ENCODE measurements at places on chromosomes 11 and 22. TPM values are rescaled to one million over a fixed set of nuclear protein-coding genes. Genes with fewer than 3 reads are reported as not detected.

DNA sequence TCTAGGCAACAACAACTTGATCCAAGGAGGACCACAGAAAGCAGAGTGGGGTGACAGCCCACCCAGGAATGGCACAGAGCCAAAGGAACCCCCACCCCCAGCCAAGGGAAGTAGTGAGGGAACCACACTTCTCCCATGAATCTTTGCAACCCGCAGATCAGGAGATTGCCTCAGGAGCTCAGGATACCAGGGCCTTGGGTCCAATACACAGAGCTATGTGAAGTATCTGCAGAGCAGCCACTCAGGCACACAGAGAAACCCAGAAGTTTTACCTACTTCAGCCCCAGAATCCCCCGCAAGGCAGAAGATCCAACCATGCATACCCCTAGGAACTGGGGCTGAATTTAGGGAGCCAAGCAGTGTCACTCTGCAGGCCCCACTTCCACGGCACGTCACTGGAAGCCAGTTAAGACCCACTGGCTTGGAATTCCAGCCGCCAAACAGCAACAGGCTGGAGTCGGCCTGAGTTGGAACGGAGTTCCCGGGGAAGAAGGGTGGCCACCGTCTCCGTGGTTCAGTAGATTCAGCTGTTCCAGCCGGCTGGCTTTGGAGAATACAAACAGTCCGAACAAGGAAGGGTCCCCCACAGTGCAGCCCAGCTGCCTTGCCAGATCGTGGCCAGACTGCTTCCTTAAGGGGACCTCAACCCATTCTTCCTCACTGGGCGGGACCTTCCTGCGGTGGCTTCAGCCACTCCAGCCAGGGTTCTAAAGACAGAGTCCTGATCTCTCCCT lies 174.1 kb downstream of the TTC28 start:
- no peak for DNase-seq

DNA sequence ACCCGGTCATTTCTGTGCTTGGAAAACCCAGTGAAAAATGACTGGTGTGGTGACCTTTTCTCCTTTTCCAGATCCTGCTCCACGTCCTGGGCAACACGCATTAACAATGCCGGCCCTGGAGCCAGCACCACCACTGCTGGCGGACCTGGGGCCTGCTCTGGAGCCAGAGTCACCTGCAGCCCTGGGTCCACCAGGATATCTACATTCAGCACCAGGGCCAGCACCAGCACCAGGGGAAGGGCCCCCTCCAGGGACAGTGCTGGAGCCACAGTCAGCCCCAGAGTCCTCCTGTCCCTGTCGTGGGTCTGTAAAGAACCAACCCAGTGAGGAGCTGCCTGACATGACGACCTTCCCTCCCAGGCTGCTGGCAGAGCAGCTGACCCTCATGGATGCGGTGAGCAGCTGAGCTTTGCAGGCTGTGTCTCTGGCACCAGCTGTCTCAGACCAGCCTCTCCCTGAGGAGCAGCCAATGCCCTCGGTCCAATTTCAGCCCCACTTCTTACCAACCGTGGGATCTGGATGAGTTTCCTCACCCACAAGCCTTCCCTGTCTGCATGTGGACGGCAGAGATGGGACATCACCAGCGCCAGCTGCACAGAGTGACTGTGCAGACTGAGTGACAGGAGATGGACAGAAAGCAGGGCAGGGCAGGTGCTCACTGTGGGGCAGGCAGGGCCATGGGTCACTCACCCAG lies 1.9 kb downstream of the RGL4 start:
- DNase-seq = no peak

GRCh38 chr11:128482512-128483191 lies 104.7 kb downstream of the ETS1 start:
- peak; percentile 95 for DNase-seq

- DNase-seq = no peak
Measured at GRCh38 chr11:75182664-75183063, 31.8 kb downstream of the SLCO2B1 start.

- DNase-seq = no peak
Measured at GRCh38 chr22:49518436-49518970, 309.2 kb downstream of the BRD1 start.

DNA sequence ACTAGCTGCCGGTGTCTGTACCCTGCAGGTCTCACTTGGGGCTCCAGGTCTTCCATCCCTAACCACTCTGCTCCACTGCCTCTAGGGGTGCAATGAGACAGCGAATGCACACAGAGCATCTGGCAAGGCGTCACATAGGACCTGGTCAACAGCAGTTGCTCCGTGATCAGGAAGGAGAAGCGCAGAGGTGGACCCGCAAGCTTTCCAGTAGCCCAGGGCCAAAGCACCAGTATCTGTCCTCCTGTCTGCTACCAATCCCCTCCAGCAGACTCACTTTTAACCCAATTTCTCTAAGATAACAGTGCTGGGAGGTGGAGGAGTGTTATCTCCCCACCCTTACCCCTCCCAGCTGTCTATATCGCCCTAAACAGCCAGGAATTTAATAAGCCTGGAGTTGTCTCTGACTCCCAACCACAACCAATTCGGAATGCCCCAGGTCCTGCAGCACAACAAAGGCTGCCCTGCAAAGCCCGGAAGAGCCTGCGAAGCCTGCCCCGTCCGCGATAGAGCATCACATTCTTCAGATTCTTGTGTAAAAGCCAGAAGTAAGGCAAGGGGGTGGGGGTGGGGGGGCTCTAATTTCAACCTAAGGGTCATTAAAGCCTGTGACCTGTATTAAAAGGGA lies 19.3 kb downstream of the MYH9 start:
- DNase-seq = peak; percentile 79

DNA sequence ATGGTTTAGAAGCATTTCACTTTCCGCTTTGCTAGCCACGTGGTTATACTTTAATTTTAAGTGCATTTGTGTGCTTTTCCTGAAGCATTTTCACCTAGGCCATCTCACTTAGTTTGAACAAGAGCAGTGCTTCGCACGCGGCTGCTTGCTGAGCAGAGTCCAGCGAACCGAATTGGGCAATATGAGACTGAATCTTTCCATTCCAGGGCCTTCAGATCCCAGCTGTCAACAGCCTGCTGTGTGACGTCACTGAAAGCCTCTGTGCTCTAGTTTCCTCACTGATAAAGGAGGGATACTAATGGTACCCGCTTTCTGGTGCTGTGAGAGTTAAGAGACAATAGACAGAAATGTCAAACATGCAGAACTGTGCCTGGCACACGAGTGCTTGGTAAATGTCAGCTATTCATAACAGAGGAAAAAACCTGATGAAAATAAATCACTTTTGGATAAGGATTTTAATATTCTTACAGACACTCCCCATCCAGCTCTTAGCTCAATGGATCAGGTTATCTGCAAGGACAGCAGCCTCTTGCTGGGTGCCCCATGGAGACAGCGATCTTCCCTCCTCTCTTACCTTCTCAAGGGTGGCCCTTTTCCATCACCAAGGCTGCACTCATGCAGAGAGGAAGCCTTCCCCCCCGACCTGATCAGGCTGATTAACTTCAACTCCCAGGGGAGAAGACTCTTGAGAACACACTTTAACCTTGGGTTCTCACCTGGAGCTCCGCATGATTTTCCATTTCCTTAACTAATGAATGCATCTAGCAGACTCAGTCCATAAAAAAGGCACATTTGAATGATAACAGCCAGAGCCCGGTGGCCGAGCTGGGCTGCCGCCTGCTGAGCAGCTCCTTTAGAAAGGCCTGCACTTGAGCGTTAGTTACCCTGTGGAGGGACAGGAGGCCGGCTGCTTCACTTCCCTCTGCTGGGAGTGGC lies 3.5 kb upstream of the GLB1L3 start:
- DNase-seq = peak; percentile 66

DNA sequence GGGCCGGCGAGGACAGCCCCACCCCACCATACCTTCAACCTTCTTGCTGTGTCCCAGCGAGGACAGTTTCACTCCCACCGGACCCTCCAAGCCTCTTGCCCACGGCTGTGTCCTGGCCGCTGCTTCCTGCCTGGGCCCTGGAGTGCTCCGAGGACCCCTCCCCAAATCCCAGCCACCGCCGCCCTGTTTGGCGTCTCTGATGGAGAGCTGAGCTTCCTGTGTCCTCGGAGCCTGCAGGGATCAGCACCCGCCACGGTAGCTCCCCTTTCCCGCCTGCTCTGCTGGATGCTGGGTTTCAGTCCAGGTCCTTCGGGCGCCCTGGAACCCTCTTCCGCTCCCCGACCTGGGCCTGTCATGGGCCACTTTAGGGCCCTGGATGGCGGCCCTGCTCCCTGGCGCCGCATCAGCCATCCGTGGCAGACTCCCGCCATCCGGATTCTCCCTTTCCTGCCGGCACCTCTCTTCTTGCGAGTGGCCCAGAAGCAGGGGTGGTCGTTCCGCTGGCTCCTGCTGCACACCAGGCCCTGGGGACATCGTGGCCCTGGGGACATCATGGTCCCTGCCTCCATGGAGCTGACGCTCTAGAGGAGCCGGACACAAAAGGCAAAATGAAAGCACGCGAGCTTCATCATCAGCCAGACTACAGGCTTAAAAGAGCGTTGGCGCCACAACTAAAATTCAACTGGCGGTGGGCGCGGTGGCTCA lies 34.3 kb upstream of the GAL start:
- no peak for DNase-seq

DNA sequence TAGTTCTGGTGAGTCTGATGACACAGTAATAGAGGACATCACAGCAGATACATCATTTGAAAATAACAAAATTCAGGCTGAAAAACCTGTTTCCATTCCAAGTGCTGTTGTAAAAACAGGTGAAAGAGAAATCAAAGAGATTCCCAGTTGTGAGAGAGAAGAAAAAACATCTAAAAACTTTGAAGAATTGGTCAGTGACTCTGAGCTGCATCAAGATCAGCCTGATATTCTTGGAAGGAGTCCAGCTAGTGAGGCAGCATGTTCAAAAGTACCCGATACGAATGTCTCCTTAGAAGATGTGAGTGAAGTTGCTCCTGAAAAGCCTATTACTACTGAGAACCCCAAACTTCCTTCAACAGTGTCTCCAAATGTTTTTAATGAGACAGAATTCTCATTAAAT lies 38.7 kb downstream of the RTN3 start:
- DNase-seq = no peak

- DNase-seq = peak; percentile 68
Measured at GRCh38 chr11:117259417-117259816, 26.9 kb downstream of the RNF214 start.

DNA sequence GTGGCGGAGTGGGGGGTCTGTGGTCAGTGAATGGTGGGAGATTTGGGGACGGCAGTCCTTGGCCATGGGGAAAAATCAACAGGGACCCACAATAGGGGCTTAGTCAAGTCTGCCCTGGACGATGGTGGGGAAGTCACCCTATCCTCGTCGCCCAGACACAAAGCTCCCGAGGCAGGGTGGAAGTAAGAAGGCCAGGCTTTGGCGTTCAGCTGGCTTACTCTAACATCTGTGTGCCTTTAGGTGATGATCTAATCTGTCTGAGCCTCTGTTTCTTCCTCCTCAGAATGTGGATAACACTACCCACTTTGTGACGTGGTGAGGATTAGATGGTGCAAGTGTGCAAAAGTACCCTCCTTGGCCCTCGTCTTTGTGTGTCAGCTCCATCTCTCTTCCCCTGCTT lies 192.2 kb downstream of the ST3GAL4 start:
- no peak for DNase-seq

GRCh38 chr11:122601141-122602125 lies 54.1 kb upstream of the UBASH3B start:
- peak; percentile 81 for DNase-seq

GRCh38 chr11:100640071-100640470 lies 47.0 kb upstream of the ARHGAP42 start:
- DNase-seq = no peak

DNA sequence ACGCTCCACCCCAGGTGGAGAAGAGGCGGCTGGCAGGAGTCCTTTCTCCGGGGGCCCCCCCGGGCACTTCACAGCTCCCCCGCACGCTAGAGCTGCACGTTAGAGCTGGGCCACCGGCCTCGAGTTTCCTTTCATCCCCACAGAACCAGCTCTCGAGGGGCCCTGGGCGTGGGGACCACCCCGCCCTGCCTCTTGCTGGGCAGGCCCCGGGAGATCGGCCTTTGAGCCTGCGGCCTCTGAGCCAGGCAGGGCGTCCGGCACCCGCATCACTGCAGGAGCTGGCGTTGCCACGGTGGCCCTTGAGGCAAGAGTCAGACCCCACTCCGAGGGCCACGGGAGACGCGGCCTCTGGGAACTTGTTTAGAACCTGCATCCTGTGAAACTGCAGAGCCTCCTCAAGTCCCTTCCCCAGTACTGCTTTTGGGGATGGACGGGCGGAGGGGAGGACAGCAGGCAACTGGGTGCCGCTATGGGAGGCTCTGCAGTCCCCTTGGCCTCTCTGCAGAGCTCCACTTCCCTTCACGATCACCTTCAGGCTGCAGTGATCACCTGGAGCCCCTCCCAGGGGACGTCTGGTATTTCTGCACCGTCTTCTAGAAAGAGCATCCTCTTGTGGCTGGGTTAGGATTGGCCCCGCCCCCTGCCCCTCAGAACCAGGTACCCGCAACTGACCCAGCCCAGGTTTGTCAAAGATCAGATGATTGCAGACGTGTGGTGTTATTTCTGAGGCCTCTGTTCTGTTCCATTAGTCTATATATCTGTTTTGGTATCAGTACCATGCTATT lies 13.9 kb upstream of the GAL start:
- DNase-seq = no peak

DNA sequence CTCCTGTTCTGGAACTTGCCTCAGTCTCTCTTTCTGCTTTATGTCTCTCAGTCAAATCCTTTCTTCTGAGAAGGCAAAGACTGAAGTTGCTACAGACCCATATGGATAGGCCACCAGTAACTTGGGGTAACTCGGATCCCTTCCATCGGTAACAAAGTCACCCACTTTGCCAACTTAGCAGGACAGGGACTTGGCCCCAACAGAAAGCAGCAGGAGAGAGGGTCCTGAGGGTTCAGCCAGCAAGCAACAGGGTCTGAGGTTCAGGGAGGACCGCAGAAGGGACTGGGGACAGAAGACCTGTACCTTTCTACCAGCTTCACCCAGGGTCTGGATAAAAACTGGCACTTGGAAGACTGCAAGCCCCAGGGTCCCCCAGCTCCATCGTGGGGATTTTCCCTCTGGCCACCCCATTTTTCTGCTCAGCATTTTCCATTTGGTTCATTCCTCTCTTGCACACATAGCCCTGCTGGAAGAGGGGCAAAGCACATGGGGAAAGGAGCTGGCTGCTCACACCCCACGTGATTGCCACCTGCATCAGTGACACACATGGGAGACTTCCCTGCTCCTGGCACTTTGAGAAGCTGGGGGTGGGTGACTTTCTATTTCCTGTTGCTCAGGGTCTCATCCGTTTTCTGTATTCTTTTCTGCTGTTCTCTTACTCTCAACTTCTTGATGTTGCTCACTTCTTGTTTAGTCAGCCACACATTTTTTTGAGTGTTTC lies 34.6 kb upstream of the GNAZ start:
- no peak for DNase-seq

DNA sequence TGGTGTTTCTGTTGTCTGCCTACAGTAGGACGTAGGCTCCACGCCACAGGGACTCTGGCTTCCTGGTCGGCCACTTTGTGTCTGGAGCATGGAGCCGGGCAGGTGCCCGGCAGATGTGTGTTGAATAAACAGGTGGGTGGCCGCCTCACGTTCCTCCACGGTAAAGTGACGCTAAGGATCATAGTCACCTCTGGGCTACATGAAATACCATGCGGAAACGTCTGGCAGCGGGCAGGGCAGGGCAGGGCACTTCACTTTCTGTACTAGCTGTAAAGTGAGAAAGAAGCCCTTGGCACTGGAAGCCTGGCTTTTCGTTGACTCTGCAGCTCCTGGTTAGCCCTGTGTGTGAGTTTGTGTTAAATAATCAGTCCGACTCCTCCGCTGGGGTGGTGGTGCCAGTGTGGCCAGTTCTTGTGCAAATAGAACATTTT lies 52.4 kb downstream of the MCM5 start:
- no peak for DNase-seq

Gene BLID
- 6.0 TPM for total RNA-seq

Gene CBX7
- 5.2 TPM for total RNA-seq

Gene CNIH2
- total RNA-seq = 0.43 TPM

Gene OR8D2
- total RNA-seq = not detected

Gene ANGPTL5
- total RNA-seq = not detected
